Amygdala (tissue), 56 donors: ENCODE measurements at places on chromosomes 6 and 20.

DNA sequence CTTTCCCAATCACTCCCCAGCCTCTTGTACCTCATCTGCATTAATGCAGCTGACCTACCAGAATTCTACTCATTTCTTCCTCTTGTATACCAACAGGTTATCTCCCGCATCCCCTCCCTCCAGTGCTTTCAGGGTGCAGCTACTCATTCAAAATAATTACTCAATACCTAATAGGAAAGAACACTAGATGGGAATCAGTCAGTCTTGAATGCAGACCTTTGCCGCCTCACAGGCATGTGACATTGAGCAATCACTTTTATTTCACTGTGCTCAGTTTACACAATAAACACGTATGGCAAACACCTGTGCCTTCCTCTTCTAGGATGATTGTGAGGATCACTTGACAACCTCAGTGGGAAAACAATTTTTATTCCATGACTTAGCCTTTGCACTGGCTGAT lies 13.3 kb downstream of the ZSCAN31 start:
- DNase-seq: no peak

GRCh38 chr20:906703-907270 lies 9.3 kb downstream of the ANGPT4 start:
- no peak for DNase-seq

- no peak for DNase-seq
These were observed 52.2 kb downstream of the EYA2 start for GRCh38 chr20:46946796-46947195.

- no peak for DNase-seq
These were observed 53.2 kb upstream of the BMP2 start for GRCh38 chr20:6714279-6714711.

GRCh38 chr6:149887343-149887742 lies 10.6 kb downstream of the RAET1E start:
- DNase-seq: no peak

GRCh38 chr6:138821519-138821918 lies 25.6 kb downstream of the ECT2L start:
- no peak for DNase-seq

- DNase-seq: no peak
These were observed 15.0 kb downstream of the ACSS2 start for GRCh38 chr20:34891166-34892062.

DNA sequence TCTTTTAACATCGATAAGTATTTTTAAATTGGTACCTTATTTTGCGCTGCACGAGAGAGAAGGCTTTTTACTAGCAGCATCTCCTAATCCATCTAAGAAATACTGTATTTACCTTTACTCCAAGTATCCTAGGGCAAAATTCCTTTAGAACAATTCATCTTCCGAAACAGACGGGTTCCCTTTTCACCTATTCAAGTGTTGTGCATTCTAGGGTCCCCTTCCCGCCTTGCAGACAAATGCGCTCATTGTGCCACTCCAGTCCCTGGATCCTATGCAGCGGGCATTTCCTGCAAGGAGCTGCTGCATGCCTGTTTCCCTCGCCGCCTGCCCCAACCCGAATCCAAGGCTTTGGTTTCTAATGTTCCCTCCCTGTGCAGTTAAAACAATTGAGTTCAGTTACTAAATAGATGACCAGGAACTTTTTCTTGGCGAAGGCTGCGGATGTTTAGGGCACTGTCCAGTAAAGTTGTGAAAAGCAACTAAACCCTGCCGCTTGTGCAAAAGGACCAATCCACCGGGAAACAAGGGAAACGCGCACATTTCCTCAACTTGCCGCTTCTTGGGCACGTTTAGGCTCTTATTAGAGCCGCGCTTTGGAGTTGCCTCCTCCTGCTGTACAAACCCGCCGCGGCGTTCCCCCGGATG lies 556 bp upstream of the SCAF8 start:
- peak; percentile 45 for DNase-seq

DNA sequence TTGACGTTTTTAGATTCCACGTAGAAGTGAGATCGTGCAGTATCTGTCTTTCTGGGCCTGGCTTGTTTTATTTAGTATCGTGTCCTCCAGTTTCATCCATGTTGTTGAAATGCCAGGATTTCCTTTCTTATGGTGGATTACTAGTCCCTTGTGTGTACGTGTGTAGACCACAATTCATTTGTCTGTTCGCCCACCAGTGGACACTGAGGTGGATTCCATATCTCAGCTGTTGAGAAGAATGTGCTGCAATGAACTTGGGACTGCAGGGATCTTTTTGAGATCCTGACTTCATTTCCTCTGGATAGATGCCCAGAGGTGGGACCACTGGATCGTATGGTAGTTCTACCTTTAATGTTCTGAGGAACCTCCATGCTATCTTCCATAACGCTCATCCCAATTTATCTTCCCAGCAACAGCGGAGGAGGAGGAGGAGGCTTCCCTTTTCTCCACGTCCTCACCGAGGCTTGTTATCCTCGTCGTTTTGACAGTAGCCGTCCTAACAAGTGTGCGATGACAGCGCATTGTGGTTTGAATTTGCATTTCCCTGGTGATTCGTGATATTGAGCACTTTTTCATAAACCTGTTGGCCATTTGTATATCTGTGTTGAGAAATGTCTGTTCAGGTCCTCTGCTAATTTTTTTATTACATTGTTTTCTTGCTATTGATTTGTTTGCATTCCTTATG lies 62.4 kb downstream of the CDH4 start:
- no peak for DNase-seq

DNA sequence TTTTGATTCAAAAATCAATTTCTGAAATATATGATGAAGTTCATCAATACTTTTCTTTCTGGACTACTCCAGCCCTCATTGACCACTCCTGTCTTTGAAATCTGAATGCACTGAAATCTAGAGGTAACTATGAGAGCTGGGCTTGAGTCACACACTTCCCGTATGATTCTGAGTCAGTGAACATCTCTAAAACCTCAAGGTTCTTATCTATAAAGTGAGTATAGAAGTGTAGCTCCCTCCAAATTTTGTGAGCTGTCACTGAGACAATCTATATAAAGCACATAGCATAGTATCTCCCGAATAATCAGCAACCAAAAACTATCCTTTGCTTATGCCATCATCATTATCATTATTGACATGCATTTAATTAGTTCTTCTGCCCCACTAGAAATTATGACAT lies 182.4 kb downstream of the TSHZ2 start:
- no peak for DNase-seq

- DNase-seq: no peak
These were observed 532.3 kb downstream of the MAFB start for GRCh38 chr20:40156600-40157317.

DNA sequence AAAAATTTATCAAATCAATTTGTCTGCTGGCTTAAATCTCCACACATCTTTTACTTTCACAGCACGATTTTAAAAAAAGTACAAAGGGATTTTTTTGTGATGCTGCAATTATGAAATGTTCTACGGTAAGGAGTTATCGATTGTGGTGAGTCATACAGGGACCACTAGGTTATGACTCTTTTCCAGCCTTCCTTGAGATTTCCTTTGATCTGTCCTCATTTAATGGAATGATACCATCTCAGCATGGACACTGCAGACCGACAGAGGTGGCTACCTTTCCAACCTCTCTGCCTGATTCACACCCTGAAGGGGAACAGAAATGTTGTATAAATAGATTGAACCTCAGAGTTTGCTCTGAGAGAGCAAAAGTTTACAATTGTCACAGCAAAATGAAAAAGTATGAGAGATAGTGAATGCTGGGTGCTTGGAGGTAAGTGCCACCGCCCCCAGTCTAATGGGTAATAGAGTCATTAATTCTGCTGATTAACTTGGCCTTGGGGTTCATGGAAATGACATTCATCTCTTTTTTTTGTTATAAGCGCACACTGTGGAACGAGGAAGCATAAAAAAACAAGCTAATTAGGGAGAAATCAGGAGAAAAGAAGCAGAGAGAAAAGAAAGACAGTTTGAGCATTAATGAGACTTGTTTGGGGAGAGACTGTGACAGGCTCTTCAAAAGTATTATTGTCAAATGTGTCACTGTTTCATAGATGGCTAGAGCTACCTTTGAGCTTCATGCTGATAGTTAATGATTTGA lies 306.0 kb downstream of the RNF144B start:
- DNase-seq: no peak
